ENCODE measurements at places on chromosomes 13 and 19.

GRCh38 chr13:84126671-84127171 is 244.4 kb upstream of the SLITRK1 start:
- DNase-seq = no peak

DNA sequence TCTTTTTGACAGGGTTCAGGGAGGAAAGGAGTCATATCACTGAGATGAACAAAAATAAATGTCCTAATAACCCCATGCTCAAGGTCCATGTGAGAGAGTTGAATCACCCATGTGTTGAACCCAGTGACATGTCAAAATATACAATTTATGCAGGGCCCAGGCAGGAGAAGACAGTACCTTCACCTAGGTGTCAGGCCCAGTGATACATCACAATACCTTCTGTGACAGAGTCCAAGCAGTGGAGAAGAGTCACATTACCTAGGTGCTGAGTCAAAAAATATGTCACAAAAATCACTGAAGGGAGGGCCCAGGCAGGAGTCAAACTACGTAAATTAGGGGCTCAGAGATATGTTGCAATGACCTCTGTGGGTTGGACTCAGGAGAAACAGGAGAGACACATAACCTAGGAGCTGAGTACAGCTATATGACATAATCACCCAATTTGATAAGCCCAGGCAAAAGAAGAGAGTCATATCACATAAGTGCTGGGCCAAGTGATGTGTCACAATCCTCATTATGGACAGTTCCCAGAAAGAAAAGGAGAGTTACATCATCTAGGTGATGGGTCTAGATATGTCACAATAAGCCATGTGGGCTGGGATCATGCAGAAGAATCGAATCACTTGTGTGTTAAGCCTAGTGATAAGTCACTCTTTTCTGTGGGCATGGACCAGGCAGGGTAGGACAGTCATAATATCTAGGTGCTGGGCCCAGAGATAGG is 13.8 kb upstream of the ZNF724 start:
- no peak for DNase-seq

DNA sequence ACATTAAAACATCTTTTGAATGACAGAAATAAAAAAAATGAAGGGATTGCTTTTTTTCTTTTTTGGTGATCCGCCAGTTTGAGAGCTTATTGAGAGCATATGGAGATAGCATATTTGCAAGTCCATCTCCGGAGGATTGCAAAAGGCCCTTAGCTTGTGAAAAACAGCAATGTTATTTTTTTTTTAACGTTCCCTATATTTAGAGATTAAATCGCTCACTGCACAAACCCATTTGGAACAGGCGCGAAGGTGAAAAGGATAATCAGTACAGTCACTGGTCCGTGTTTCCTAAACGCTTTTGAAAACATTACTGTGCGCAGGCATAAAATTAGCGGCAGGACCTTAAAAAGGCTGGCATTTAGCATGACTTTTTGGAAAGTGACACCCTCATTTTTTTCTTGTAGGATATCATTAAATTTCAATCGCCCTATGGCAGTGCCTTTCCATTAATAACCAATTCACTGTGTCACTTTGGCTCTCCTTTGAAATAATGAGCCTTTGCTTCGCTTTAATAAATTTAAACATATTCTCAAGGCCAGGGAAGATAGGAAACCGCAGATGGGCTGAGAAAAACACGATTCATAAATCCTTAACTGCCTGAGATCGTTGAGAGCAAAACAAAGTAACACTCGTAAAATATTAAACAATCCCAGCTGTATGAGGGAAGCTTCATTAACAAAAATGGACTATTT is 342.2 kb downstream of the DACH1 start:
- peak; percentile 40 for DNase-seq

DNA sequence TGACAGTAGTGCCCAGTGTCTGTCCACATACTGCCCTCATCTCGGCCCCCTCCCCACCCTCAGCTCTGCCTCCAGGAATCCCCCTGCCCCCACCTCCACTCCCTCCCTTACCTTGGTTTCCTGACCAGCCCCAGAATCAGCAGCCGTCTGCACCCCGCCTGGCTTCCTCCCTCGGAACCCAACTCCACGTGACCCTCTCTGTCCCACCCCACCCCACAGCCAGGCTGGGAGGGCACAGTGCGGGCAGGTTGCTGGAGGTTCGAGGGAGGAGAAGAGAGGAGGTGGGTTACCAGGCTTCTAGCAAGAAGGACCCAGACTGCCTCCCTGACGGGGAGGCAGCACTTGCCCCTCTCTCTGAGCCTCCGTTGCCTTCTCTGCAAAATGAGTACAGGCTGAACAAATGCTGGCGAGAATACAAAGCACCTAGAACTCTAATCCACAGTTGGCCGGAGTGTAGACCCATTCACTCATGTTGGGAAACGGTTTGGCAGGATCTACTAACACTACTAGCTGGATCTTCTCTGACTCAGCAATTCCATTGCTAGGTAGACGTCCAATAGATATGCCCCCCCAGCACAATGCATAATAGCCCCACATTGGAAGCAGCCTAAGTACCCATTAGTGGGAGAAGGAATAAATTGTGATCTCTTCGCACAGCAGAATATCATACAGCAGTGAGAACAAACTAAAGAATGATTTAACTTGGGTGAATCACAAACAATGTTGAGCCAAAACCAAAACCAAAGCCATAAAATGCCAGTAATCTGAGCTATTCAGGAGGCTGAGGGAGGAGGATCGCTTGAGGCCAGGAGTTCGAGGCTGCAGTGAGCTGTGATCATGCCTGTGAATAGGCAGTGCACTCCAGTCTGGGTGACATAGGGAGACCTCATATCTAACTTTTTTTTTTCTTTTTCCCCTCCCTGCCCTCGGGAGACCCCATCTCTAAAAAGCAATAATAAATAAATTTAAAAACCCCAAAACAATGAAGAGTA is at the start of gene RASAL3:
Gene RASAL3 (minus strand): TSS at position 151 of the 992 bp plus-strand sequence. CDS start 186 bp downstream, outside the sequence.
- DNase-seq = no peak

DNA sequence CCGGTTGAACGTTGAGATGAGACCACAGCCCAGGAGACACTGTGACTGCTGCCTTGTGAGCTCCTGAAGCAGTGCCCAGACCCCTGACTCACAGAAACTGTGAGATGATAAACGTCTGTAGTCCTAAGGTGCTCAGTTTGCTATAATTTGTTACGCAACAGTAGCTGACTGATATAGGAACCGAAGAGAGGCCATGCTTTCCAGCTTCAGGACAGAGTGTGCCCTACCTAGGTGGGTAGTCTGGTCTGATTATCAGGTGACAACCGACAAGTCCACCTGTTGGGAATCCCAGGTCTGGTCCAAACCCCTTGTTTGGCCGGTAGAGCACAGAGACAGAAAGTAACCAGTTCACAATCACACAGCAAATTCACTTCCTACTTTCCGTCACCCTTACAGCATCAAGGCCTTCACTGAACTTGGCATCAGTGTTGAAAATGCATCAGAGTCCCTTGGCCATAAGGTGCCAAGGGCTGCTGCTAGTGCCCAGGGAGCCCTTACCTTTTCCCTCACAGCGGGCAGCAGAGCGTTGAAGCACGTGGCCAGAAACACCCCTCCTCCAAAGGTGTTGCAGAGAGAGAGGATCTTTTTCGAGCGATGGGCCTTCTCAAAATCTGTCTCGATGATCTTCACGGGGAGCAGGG is 3.1 kb downstream of the SLC39A3 start:
- no peak for DNase-seq

DNA sequence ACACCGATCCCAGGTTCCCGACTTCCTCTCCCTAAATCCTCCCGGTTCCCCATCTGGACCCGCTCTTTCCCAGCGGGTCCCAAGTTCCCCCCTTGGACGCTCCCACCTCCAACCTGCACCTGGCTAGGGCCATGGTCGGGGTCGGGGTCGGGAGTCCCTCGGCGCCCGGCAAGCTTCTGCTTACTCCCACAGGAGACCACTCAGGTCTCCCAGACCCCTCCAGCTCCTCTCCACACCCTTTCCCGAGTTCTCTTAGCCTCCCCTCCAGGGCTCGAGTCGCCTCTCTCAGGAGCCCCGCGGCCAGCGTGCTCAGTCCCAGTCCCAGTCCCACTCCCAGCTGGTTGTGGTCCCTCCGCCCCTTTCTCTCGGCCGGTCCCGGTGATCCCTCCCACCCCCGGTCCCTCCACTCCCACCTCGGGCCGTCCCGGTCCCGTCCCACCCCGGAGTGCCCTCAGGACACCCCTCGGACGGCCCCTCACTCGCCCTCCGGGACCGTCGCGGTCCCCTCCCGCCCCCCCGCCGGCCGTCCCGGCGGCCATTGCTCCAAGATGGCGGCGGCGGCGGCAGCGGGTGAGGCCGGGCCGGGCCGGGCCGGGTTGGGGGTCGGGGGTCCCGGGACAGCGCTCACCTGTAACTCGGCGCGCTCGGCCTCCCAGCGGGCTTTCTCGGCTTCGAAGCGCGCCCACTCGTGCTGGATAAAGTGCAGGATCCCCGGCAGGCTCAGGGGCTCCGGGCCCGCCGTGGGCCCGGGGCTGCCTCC is at the start of gene FKRP:
Gene FKRP (plus strand): TSS at position 537 of the 760 bp plus-strand sequence. CDS start 9,394 bp downstream, outside the sequence.
- no peak for DNase-seq
